CD4-positive, alpha-beta memory T cell (primary cell): ENCODE measurements at places on chromosomes 2 and 18.

GRCh38 chr18:78659748-78660147, 319.9 kb upstream of the SALL3 start:
- H3K27ac ChIP-seq, result no peak overlapping the region
- no peaks in the 10 kb centered on the region for H3K36me3 ChIP-seq
- no peaks in the 10 kb centered on the region for H3K27me3 ChIP-seq
- H3K4me3 ChIP-seq, result no peak overlapping the region

- no peak for DNase-seq
- no peak overlapping the region for H3K27ac ChIP-seq
- peaks cover 3% of the 10 kb centered on the region for H3K27me3 ChIP-seq
- H3K4me1 ChIP-seq, result no peaks in the 10 kb centered on the region
Measured at GRCh38 chr18:51340332-51340731, 142.9 kb upstream of the MEX3C start.

- DNase-seq, result no peak
- no peak overlapping the region for H3K27ac ChIP-seq
- H3K4me1 ChIP-seq, result no peaks in the 10 kb centered on the region
- no peaks in the 10 kb centered on the region for H3K27me3 ChIP-seq
- no peak overlapping the region for H3K4me3 ChIP-seq
Measured at GRCh38 chr2:216516730-216517350, 18.2 kb downstream of the RPL37A start.

GRCh38 chr2:143901185-143901842, 618.6 kb downstream of the ZEB2 start:
- H3K36me3 ChIP-seq, result no peaks in the 10 kb centered on the region
- no peaks in the 10 kb centered on the region for H3K27me3 ChIP-seq
- H3K4me1 ChIP-seq, result no peaks in the 10 kb centered on the region
- H3K27ac ChIP-seq, result no peak overlapping the region
- no peak overlapping the region for H3K4me3 ChIP-seq
- no peak for DNase-seq
